NCI-H226 (cell line): ENCODE measurements at places on chromosomes 12 and 14.

- peak; percentile 90 for DNase-seq
These were observed 163.2 kb downstream of the DYRK2 start for GRCh38 chr12:67811437-67812361.

DNA sequence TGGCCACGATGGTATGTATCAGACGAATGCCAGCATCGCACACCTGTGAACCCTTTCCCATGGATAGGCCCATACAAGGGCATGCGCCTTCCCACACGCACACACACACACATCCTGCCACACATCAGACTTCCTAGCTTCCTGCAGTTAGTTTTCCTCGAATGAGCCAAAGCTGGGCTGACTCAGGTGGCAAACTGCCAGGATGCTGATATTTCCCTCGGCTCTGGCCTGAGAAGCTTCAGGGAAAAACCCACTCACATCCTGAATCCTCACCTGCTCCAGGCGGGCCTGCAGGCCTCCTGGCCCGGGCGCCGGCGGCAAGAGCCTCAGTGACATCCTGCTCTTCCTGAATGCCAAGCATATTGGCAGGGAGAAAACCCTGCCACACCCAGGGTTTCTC is 22.4 kb downstream of the CALM1 start:
- peak; percentile 99 for DNase-seq

GRCh38 chr12:9848899-9849298 is 20.3 kb downstream of the CLEC2B start:
- DNase-seq, result no peak

DNA sequence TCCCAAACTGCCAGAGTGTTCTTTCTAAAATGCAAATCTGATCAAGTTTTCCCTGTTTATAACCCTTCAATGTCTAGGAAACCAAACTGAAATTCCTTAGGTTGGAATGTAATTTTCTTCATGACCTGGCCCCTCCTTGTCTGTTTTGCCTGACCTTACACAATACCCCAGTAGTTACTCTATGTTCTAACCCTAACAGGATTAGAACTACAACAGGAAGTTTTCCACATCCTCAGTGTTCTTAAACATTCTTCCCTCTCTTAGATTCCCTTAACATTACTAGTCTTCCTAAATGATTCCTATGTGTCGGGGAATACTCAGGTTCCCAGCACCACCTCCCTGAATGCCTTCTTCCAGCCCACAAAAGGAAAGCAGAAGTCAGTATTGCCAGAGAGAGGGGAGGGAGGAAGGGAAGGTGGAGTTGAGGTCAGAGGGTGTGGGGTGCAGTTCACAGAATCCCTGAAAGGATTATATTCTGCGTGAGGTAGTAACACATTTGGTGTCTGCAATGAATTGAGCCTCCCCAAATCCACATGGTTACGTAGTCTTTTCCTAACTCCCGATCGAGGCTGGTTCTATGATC is 72.6 kb downstream of the BBS10 start:
- no peak for DNase-seq

- no peak for DNase-seq
These were observed 101.2 kb downstream of the NELL2 start for GRCh38 chr12:44774815-44775411.

DNA sequence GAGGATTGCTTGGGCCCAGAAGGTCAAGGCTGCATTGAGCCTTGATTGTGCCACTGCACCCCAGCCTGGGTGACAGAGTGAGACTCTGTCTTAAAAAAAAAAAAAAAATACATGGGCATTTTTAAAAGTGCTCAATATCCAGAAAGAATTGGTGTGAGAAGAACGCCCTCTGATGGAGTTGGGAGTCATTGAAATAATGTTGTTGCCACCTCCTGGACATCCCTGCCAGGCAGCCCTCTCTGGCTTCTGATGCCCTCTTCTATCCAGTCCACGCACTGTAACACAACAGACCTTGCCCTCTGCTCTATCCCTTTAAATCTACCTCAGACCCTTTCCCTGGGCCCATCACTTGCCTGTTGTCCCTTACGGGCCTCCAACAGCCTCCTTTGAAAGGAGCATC is 4.9 kb downstream of the PTGDR start:
- no peak for DNase-seq

- DNase-seq, result no peak
These were observed 185.8 kb downstream of the EGLN3 start for GRCh38 chr14:33764876-33765650.
